ENCODE measurements at places on chromosomes 1 and 21.

- no peak for DNase-seq
Measured at GRCh38 chr1:17674726-17675500, 80.2 kb upstream of the ACTL8 start.

- DNase-seq, result no peak
Measured at GRCh38 chr1:17875882-17876280, 120.7 kb downstream of the ACTL8 start.

DNA sequence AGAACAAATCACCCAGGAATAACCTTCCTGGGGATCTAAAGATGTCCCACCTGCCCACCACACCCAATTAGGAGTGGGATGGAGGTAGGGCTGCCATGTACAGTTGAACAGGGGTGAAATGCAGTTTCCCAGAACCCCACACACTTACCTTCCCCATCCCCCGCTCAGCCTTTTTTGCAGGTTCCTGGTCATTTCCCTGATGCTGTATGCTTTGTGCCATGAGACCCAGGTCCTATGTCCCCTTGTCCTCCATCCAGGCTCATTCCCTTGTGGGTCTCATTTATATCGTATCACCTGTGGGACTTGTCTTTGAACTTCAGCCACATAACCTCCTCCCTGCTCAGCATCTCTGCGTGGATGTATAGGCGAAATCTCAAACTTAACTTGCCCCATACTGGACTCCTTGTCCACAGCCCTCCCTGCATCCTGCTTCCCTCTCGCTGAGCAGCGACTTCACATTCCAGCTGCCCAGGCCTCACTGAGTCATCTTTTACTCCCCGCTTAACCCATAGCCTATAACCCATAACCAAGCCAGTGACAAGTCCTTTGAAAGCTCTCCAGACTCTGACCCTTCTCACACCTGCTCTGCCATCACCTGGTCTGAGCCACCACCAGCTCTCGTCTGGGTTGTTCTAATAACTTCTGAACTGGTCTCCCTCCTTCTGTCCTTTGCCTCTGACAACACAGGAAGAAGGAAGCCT lies 4.7 kb downstream of the LDLRAD2 start:
- DNase-seq, result no peak

DNA sequence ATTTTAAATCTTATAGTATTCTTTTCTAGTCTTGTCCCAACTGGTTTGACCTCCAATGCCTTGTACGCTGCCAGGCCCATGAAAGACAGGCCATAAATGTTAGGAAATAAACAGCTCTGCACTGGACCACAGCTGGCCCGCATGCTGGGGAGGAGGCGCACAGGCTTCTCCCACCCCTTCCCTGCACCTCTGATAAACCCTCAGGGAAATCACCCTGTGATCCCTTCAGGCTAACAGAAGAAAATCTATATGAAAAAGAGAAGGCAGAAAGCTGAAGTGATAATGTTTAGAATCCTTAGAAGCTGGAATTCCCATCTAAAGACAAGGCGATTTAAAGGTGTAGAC lies 41.5 kb downstream of the COLGALT2 start:
- DNase-seq, result no peak

DNA sequence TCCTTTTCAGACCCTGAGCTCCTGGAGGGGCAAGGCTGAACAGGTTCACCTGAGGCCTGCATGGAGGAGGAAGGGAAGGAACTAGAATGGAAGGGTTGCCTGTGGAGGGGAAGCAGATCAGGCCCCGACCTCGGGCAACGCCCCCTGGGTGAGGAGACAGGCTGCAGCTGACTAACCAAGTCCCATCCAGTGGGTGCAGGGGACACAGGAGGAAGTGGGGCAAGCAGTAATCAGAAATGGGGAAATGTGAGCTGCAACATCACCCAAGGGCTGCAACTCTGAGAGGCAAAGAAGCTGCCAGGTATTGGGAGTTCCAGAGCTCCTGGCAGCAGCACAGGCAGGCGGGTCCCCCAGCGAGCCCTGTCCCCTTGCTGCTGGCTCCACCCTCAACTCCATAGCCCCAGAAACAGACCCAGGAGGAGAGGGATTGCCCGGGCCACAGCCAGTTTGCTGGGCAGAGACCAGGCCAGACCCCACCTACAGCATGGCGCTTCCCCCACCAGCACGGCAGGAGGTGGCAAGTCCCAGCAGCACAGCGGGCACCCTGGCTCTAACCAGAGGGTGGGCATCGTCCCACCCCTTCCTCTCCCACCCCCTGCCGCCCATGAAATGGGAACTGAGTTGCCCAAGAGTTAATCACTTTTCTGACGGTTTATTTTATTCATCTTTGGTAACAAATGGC lies 38.5 kb downstream of the MRPL37 start:
- DNase-seq, result no peak

DNA sequence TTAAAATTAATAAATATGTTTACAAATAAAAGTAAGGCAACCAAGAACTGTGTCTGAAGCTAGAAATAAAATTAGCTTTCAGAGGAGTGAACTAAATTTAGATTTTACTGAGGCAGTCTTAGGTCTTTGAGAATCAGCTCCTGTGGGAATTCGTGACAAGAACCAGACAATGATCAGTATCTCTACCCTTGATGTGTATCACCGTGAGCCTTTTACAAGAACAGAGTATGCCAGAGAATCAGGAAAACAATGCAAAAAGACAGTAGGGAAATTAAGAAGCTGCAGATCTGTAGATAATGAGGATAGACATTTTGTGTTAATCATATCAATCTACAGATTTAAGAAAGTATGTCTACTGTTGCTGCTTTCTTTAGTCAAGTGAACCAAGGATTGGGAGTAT lies 351.0 kb downstream of the COL11A1 start:
- no peak for DNase-seq

GRCh38 chr1:225879521-225880221 lies 2.5 kb downstream of the TMEM63A start:
- DNase-seq, result no peak

- no peak for DNase-seq
Measured at GRCh38 chr1:8302081-8302956, 15.6 kb upstream of the SLC45A1 start.

DNA sequence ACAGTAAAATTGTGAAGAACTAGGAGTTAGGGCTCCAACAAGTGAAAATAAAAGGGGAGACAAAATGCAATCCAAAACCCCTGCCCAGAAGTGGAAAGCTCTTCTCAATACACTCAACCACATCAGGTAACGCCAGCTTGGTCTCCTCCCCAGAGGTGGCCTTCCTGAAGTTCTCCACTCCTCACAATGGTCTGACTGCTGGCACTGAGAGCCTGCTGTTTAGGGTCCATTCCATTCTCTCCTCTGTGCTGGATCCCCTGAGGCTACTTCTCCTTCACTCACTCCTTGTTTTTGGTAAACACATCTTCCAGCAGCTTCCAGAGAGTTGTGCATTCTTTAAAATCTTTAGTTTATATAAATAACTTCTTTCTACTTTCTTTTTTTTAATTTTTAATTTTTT lies 189.5 kb downstream of the KCNT2 start:
- no peak for DNase-seq

DNA sequence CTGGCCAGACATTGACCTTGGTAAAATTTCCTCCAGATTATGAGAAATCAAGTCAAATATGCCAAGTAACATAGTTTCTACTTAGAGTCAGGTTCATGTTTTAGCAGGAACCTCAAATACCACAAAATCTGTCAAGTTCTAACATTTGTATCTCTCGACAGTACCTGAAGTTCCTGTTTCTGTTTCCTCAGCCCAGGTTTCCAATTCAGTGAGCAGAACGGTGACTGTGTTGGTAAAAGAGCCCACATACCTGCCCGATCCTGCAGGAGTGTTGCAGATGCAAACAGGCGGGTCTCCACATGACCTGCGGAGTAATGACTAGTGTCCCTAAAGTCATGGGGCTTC lies 57.9 kb upstream of the LGALS8 start:
- no peak for DNase-seq

DNA sequence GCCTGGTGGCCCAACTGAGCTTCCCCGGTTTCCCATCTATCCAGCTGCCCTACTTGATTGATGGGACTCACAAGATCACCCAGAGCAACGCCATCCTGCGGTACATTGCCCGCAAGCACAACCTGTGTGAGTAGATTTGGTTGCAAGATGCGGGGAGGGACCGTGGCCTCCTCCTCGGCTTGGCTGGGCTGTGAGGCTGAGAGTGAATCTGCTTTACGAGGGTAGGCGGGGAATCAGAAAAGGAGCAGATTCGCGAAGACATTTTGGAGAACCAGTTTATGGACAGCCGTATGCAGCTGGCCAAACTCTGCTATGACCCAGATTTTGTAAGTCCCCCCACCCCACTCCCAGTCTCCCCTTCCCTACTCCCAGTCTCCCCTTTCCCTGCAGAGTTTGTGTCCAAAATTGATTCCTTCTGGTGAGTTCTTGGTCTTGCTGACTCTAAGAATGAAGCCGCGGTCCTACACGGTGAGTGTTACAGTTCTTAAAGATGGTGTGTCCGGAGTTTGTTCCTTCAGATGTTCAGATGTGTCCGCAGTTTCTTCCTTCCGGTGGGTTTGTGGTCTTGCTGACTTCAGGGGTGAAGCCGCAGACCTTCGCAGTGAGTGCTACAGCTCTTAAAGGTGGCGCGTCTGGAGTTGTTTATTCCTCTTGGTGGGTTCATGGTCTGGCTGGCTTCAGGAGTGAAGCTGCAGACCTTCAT lies 1.5 kb downstream of the GSTM2 start:
- DNase-seq, result no peak

- DNase-seq, result no peak
Measured at GRCh38 chr1:109498161-109498801, 4.4 kb downstream of the CYB561D1 start.

DNA sequence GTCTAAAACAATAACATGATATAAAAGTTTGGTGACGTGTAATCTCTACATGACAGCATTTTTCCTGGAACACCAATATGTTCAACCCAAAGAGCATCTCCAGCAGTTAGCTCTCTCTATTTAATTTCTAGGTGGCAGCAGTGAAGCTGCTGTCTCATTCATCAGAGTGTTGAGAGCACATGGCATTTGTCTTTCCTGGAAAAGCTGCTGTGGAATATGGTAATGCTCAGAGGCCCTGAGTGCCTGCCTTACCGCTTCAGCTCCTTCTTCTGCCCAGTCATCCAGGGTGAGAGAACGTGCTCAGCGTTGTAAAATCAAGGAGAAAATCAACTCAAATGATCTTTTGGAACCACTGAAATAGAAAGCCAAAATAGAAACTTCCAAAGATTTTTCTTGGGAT lies 640.7 kb downstream of the ADGRL2 start:
- DNase-seq, result no peak

- DNase-seq, result no peak
Measured at GRCh38 chr21:44263221-44263760, 1.6 kb upstream of the DNMT3L start.

DNA sequence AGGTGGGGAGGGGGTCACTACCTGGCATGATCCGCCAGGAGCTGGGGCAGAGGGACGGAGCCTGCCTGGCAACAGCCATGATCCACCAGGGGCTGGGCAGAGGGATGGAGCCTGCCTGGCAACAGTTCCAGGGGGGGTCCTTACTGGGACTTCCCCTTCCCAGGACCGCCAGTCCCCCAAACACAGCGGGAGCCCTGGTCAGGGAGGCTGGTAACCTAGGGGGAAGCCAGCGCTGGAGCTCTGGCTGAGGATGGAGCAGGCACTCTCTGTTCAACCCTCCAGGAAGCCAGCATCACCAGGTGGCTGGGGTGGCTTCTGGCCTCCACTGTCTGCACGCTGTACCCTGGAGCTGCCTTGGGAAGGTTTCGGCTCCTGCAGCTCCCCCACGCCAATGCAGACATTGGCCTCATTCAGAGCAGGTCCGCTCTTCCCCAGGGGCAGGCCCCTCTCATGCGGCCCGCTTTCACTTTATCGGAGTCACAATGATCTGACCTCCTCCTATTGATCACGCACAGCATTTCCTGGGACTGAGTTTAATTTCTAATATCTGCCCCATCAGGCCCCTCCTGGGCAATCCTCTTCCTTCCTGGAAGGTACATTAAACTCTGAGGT lies 68.4 kb upstream of the ABCG1 start:
- DNase-seq, result no peak

GRCh38 chr21:27047658-27048314 lies 80.9 kb upstream of the ADAMTS5 start:
- DNase-seq, result no peak

- no peak for DNase-seq
Measured at GRCh38 chr1:162699366-162699765, 67.1 kb downstream of the DDR2 start.

GRCh38 chr1:11786168-11786567 lies 19.6 kb downstream of the MTHFR start:
- no peak for DNase-seq

GRCh38 chr21:24423546-24423945 lies 1183.7 kb downstream of the MRPL39 start:
- DNase-seq, result no peak

DNA sequence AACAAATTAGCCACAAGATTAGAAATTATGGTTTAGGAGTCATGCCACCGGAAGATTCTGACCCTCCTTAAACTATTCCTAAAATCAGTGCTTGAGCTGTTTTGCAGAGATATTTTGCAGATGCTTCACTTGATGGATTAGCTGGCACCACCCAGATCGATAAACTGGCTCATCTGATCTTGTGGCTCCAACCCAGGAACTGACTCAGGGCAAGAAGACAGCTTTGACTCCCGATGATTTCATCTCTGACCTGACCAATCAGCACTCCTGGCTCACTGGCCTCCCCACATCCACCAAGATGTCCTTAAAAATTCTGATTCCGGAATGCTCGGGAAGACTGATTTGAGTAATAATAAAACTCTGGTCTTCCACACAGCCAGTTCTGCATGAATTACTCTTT lies 221.6 kb downstream of the RHOU start:
- DNase-seq, result no peak

DNA sequence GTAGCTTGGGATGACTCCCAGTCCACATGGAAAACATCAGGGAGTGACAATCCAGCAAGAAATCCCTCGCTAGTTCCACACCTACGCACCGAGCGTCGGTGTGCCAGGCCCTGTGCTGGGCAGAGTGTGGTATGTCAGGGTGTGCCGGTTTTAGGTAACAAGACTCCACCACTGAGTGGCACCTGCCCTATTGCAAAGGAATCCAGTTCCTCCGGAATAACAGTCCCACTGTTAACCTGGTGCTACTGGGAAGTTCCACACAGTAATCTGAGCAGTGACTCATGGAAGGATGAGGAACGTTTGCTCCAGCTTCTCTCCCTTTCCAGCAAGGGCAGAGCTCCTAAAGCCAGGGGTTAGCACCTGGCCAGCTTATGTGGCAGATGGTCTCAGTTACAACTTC lies 14.3 kb downstream of the RNF207 start:
- DNase-seq, result no peak

DNA sequence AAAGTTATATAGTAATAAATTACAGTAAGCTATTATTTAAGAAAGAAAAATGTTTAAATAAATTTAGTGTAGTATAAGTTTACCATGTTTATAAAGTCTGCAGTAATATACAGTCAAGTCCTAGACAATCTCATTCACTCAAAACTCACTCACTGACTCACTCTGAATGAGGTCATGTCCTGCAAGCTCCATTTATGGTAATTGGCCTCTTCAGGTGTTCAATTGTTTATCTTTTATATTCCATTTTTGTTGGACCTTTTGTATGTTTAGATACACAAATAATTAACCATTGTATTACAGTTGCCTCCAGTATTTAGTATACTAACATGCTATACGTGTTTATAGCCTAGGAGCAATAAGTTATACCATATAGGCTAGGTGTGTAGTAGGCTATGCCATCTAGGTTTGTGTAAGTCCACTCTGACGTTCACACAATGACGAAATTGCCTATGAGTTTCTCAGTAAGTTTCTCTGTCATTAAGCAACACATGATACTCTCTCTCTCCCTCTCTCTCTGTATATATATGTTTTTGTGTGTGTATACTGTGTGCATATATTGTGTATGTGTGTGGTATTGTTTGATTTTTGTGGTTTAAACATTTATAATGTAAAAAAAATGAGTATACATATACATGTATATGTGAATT lies 161.2 kb downstream of the NCAM2 start:
- DNase-seq, result no peak
